ENCODE measurements at places on chromosomes 11 and 22.

- no peak for DNase-seq
Measured at GRCh38 chr22:42777126-42777525, 56.5 kb upstream of the A4GALT start.

- no peak for DNase-seq
Measured at GRCh38 chr11:32008880-32009551, 81.9 kb upstream of the RCN1 start.

GRCh38 chr22:32660292-32660691 lies 141.2 kb upstream of the TIMP3 start:
- DNase-seq, result no peak

GRCh38 chr11:90874986-90875385 lies 652.1 kb upstream of the CHORDC1 start:
- DNase-seq, result no peak

DNA sequence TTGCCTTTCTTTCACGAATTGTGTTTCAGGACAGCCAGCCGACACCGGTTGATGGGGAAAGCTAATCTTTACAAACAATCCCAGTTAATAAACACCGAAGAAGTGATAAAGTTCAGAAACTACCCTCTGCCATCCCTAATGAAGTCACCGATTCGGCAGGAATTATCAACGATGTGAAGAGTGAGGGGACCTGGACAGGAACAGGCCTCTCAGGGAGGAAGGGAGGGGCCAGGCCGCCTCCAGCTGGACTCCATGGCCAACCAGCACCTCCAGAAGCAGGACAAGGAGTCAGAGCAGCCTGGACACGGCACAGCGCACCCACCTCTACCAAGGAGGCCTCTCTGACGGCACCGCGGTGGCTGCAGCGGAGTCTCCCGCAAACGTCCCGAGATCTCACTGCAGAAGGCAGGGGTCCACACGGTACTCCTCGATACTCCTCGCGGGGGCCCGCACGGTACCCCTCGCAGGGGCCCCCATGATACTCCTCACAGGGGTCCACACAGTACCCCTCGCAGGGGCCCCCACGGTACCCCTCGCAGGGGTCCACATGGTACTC lies 3.9 kb downstream of the TOLLIP start:
- DNase-seq, result no peak

GRCh38 chr11:11215944-11216343 lies 137.1 kb downstream of the CSNK2A3 start:
- no peak for DNase-seq

DNA sequence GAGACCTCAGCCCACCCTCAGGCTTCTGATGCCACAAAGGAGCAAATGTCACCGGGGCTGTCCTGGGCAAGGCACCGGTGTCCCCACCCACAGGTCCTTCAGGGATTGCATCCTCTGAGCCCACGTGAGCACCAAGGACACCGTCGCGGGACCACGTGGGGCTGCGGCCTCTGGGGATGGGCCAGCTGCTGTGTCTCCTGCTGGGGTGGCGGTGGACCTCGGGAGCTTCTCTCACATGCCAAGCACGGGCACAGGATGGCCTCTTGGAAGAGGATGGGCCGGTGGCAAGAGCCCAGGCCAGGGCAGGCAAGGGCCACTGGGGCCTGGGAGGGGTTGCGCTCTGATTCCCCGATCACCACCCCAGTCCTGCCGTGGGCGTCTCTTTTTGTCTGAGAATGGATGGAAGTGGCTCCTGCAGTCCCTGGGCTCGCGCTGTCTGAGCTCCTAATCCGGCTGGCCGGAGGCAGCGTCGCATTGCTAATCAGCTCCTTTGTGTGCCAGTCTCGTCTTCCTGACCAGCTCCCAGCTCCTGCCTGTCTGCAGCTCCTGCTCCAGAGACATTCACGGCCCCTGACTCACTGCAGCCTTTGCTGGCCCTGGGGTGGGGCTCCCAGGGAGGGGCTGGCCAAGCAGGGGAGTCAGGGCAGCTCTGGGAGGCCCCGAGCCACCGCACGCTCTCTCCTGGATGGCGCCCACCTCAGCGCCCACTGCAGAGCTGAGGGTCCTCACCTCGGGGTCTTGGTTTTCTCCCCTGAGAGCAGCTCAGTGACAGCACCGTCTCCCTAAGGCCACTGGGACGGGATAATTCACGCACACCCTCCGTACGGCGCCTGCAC lies 146.7 kb downstream of the CTTN start:
- no peak for DNase-seq

- no peak for DNase-seq
Measured at GRCh38 chr11:59773083-59773440, 17.9 kb downstream of the STX3 start.

GRCh38 chr22:49462795-49463194 lies 364.9 kb downstream of the BRD1 start:
- no peak for DNase-seq

DNA sequence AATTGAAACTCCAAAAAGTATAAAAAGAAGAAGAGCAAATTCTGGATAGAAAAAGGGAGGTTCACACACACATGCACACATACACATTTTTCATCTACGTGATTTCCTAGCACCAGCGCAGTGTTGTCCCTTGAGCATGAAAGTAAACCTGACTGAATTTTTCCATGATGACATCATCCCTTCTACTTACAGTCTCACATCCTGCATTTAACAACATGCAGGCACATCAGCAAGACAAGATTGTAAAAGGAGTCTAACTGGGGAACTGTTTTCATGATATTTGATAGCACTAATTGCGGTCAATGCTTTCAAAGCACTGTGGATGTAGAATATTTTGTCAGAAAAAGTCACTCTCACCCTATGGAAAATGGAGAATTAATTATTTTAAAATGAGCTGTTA lies 36.6 kb downstream of the GAS2 start:
- DNase-seq, result no peak

DNA sequence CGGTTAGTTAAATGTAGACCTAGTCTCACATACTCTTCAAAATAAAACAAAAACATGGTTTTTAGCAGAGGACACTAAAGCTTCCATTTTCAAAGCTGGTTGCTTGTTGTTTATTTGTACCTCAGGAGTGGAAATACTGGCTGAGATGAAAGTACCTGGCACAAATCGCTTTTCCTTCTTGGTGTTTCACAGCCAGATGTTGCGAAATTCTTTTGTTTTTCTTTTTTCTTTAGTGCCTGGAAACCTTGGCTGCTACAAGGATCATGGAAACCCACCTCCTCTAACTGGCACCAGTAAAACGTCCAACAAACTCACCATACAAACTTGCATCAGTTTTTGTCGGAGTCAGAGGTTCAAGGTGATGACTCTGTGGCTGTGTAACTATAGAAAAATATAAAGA lies 48.3 kb downstream of the KREMEN1 start:
- no peak for DNase-seq

DNA sequence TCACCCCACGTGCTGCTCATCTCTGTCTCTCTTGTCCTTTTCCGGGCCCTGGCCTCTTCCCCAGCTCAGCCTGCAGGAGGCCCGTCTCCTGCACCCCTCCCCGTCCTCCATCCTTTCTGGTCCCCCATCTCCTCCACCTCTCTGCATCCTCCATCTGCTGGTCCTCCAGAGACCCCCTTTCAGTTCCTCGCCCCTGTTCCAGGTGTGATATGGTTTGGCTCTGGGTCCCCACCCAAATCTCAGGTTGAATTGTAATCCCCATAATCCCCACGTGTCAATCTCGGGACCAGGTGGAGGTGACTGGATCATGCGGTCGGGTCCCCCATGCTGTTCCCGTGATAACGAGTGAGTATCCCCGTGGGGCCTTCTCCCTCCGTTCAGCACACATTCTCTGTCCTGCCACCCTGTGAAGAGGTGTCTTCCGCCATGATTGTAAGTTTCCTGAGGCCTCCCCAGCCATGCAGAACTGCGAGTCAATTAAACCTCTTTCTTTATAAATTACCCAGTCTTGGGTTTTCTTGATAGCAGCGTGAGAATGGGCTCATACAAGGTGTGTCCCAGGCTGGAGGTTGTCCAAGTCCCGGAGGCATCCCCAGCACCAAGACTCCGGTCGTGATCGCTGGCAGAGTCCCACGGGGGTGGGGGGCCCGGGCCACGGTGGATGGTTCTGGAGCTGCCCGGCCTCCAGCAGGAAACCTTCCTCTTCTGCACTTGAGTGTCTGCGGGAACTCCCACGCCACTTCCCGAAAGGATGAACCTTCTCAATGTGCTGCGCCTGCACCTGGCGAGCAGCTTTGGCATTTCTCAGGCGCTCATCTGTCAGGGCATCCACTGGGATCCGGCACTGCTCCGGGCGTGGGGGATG lies 29.0 kb upstream of the TOLLIP start:
- DNase-seq, result no peak

- no peak for DNase-seq
Measured at GRCh38 chr11:16773981-16774935, 35.8 kb downstream of the C11orf58 start.

DNA sequence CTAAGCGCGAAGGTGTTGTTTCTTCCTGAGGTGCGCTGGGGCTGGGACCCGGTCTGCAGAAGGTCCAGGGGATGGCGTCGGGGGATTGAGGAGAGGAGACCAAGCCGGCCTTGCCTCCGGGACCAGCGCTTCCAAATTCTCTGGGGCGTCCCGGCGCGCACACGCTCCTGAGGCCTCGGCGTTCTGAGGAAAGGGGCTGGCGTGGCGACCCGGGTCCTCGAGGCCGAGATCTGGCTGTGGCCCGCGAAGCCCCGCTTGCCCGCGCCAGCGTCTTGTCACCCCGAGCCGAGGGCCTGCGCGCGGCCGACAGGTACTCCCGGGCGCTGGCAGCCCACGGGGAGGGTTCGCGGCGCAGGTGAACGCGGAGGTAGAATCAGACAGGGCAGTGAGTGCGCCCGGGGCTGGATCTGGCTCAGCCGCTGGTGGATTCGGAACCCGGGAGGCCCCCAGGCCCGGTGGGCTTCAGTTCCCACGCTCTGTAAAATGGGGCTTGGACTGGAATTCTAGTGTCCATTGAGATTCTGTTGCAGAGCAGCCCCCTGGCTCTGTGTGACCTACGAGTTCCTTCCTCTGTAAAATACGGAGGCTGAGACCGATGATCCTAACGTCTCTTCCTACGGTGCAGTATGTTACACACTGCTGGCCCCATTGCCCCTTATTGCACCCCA lies 14.7 kb downstream of the SSH3 start:
- peak; percentile 19 for DNase-seq

GRCh38 chr22:34045311-34045710 lies 125.0 kb upstream of the LARGE1 start:
- DNase-seq, result no peak

- no peak for DNase-seq
Measured at GRCh38 chr11:123174196-123175183, 20.6 kb downstream of the CLMP start.

GRCh38 chr11:60910711-60911380 lies 3.1 kb upstream of the TMEM109 start:
- DNase-seq, result no peak

GRCh38 chr11:2540992-2541680 lies 96.3 kb downstream of the KCNQ1 start:
- DNase-seq, result no peak

- DNase-seq, result no peak
Measured at GRCh38 chr22:33853200-33854097, 66.8 kb downstream of the LARGE1 start.

- no peak for DNase-seq
Measured at GRCh38 chr22:38427940-38428339, 27.1 kb downstream of the KCNJ4 start.

DNA sequence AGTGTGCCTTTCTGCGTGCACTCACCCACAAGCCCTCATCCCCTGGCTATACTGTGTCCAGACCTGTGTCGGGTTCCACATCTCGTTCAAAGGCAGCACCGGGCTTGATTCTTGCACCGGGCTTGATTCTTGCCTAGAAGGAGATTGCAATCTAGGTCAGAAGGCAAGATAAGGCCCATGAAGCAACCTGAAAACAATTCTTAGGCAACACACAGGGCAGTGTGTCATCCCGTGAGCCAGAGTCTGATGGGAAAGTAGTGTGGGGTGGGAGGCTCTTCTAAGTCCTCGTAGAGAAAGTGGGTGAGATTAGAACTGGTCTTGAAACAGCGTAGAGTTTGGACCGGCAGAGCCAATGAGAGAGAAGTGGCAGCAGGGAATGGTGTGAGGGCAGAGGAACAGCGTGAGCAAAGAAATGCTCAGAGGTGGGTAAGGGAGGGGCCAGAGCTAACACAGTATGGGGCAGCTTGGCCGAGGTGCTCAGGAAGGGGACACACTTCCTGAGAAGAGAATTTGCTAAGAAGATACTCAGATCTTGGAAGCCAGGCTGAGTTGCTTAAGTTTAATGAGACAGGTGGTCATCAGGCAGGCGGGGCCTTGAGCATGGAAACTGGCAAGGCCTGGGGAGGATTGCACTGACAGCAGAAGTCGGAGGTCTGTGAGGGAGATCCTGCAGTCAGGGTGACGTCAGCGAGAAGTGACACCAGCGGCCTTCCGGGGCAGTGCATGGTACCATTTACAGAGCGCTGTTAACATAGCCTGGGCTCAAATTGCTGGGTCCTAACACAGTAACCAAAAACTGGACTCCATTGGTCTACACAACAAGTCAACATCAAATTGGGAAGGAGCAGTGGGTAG lies 40.7 kb upstream of the DKK3 start:
- DNase-seq, result no peak

- DNase-seq, result no peak
Measured at GRCh38 chr11:128365044-128365443, 222.3 kb downstream of the ETS1 start.

GRCh38 chr11:72234514-72234830 lies 9.5 kb downstream of the PHOX2A start:
- no peak for DNase-seq

DNA sequence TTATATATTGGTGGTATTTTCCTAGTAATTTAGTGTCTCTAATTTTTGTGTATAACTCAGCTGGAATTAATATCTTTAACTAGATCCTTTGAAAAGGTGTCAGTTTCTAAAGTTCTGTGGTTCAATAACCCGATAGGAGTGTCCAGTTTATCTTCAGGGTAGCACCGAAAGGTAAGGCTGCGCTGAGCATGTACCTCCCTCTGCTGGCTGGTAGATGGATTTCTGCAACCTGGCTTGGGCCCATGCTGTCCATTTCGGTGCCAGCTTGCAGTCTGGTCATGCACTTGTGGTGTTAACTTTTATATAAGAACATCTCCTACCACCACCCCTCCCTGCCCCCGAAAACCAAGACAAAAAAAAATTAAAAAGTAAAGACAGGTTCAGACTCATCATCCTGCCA lies 24.7 kb downstream of the EXT2 start:
- no peak for DNase-seq

- peak; percentile 38 for DNase-seq
Measured at GRCh38 chr11:120334894-120335462, 1.2 kb upstream of the ARHGEF12 start.
